ENCODE measurements at places on chromosomes 6 and 20. TPM values are rescaled to one million over a fixed set of nuclear protein-coding genes. Genes with fewer than 3 reads are reported as not detected.

VIP gene
- total RNA-seq = not detected

LY6G6C gene
- not detected for total RNA-seq

SYNDIG1 gene
- not detected for total RNA-seq

RPL7L1 gene
- 125 TPM for total RNA-seq

PLEKHG1 gene
- 0.28 TPM for total RNA-seq

ASIP gene
- not detected for total RNA-seq

CD24 gene
- total RNA-seq = 0.28 TPM

ZBTB12 gene
- 2.5 TPM for total RNA-seq

COX4I2 gene
- total RNA-seq = not detected

MUC22 gene
- not detected for total RNA-seq

EEF1A1 gene
- total RNA-seq = 28,223 TPM

TRIM15 gene
- total RNA-seq = not detected

MLIP gene
- not detected for total RNA-seq

MDFI gene
- 0.28 TPM for total RNA-seq

RBL1 gene
- total RNA-seq = 7.5 TPM

All from IMR-90 (cell line).